ENCODE measurements at places on chromosomes 7 and 10.
A peak's percentile ranks its signal among the peaks of the same experiment; 100 is the strongest.

- peaks cover 9% of the 10 kb centered on the region for H3K27me3 ChIP-seq
- H3K4me1 ChIP-seq, result peaks cover 12% of the 10 kb centered on the region
- no peak for DNase-seq
- no peak within 1 kb of the TSS for H3K27ac ChIP-seq
Measured at GRCh38 chr10:89535171-89536012, at the start of gene SLC16A12. Gene SLC16A12, minus strand, starts transcription at chr10:89535594. Its CDS starts 73,016 bp downstream, at chr10:89462578.

- no peak overlapping the region for H3K4me3 ChIP-seq
- H3K27me3 ChIP-seq, result no peaks in the 10 kb centered on the region
- H3K27ac ChIP-seq, result no peak overlapping the region
- no peaks in the 10 kb centered on the region for H3K4me1 ChIP-seq
Measured at GRCh38 chr10:120426306-120426705, 30.7 kb upstream of the PLPP4 start.

DNA sequence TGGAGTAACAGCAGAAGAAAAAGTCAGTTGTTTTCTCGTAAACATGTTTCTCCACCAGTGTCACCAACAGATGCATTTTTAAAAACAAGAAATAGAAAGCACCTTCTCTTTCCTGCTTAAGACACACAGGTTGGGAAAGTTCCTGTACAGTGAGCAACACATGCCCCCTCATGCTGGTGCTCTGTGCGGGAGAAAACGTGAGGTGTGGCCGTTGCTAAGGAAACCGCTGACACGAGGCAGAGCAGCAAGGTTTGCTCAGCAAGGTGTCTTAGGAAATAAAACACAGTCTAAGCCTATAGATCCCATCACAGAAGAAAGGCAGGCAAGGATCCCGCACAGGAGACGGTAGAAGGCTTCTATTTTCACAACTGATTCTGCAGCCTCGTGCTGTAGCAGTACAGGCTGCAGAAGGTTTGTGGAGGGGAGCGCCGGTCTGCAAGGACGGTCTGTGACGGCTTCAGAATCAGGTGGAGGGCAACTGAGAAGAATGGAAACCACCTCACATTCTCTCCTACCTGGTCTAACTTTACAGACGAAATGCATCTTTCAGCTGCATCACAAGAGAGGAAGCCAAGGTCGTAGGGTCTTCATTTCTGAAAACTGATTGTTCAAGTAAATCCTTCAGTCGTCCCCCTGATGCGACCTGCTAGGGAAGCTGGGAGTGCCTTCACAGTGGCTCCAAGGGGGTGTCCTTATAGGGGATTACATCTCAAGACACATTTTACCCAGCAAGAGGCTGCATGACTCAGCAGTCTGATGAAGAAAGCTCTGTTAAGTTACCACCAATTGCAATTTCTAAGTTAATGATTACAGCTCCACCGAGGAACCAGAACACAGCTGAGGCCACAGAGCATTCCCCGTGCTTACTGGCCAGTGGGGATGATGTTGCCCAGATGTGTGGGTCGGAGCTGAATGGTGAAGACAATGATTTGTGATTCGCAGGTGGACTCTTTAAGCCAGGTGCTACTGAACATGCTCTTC is 150.7 kb upstream of the KLF14 start:
- peaks cover 30% of the 10 kb centered on the region for H3K36me3 ChIP-seq
- H3K27ac ChIP-seq, result no peak overlapping the region
- no peak for DNase-seq
- peaks cover 38% of the 10 kb centered on the region for H3K4me1 ChIP-seq

- no peaks in the 10 kb centered on the region for H3K36me3 ChIP-seq
- H3K4me3 ChIP-seq, result peak overlapping the region; percentile 67
- H3K4me1 ChIP-seq, result peaks cover 19% of the 10 kb centered on the region
- no peak for DNase-seq
Measured at GRCh38 chr10:44310762-44311562, 73.9 kb downstream of the CXCL12 start.
